Stimulated activated CD4-positive, alpha-beta T cell treated with anti-CD3 and anti-CD28 coated beads, Interleukin-12 subunit alpha, Interleukin-12 subunit beta, amount 100 ng/mL, for 24 hours (primary cell): ENCODE measurements at places on chromosomes 5 and 9.

DNA sequence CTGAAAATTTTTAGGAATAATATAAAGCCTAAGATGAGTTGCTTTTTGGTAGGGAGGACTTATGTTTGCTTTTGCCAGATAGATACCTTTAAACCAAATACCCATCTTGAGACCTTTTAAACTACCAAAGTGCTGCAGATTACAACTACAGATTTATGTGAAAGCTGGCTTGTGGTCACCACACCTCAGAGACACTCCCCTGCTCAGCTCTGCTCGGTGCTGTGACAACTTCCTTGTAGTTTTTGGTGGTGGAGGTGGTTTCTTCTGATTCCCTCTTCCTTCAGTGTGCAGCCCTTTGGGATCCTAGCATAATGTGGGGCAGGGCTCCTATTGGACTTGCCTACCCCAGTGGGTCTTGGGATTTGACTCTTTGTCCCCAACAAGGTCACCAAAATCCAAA, 29.2 kb downstream of the GARNL3 start:
- no peak for DNase-seq

GRCh38 chr5:59785676-59786333, 107.7 kb downstream of the PDE4D start:
- no peak for DNase-seq

- DNase-seq = no peak
These were observed 118.1 kb downstream of the CCDC171 start for GRCh38 chr9:15670894-15671293.

- peak; percentile 18 for DNase-seq
These were observed 66.9 kb downstream of the CTSL start for GRCh38 chr9:87792831-87793288.

DNA sequence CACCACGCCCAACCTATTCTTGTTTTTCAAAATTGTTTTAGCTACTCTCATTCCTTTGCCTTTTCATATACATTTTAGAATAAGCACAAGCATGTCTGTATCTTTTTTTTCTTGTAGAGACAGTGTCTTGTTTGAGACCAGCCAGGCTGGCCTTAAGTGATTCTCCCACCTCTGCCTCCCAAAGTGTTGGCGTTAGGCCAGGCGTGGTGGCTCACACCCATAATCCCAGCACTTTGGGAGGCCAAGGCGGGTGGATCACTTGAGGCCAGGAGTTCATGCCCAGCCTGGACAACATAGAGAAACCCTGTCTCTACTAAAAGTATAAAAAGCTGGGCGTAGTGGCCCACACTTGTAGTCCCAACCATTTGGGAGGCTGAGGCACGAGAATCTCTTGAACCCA, 13.1 kb downstream of the RNF44 start:
- no peak for DNase-seq

DNA sequence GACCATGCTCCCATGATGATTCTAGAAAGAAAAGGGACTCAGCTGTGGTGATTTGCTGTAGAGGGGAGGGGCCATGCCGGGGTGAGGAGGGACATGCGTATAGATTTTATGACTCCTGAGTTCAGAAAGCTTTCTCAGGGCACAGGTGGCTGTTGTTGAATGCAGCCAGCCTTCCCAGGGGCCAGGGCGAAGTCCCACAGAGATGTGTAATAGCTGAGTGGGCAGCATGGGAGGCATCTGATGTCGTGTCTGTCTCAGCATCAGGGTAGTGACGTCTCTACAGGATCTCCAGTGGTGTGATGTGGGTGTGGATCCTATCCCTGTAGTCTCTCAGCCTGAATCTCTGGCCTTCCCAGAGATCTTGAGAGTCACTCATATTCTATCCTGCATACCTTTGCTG, 7.8 kb upstream of the BOD1 start:
- DNase-seq = no peak

- no peak for DNase-seq
These were observed 175.1 kb downstream of the RORB start for GRCh38 chr9:74672237-74672636.

DNA sequence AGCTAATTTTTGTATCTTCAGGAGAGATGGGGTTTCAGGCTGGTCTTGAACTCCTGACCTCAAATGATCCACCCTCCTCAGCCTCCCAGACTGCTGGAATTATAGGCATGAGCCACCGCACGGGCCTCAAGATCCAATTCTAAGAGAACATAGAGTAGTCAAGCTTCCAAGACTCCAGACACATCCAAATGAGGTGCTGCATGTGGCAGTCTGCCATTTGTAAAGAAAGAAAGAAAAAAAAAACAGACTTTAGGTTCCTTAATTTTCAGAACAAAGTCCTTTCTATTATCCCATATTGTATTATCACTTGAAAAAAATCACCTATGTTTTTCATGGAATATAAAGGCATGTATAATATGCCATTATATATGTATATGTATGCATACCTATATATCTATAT, 2104.5 kb downstream of the MAT2B start:
- no peak for DNase-seq

GRCh38 chr9:22141908-22142307, 132.8 kb upstream of the CDKN2B start:
- DNase-seq = no peak

DNA sequence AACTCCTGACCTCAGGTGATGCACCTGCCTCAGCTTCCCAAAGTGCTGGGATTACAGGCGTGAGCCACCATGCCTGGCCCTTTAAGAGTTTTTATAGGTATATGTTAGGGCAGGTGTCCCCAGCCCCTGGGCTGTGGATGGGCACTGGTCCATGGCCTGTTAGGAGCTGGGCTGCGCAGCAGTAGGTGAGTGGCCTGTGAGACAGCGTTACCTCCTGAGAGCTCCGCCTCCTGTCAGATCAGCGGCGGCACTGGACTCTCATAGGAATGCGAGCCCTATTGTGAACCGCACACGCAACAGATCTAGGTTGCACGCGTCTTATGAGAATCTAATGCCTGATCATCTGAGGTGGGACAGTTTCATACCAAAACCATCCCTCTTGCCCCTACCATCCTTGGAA, 173.4 kb downstream of the GOLPH3 start:
- no peak for DNase-seq

DNA sequence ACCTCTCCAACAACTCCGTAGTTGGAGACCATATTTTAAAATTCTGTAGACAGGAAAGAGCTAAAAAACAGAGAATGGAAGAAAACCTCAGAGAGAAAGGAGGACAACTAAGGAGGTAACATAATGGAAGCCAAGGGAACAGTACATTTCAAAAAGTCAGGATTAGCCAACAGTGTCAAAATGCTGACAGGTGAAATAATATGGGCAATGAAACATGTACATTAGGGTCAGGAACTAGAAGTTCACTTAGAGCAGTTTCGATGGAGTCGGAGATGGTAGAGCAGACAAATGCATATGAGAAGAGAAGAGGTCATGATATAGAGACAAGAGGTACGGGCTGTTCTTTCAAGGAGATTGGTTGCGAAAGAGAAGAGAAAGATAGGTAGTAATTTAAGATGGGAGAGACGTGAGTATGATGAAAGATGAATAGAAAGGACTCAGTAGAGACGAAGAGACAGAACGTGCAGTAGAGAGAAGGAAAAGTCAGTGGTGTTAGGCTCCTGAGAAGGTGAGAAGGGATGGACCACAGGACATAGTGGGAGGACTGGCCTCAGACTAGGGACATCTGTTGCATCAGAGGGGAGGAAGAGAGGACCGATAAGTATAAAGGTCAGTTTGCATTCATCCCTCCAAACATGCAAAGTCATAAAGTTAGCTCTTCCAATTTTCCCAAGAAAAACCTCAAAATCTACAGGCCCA, 25.6 kb downstream of the NRG2 start:
- no peak for DNase-seq

- DNase-seq = no peak
These were observed 92.7 kb upstream of the SAP30L start for GRCh38 chr5:154352960-154353548.

- DNase-seq = no peak
These were observed 44.6 kb upstream of the BASP1 start for GRCh38 chr5:17172791-17173190.

DNA sequence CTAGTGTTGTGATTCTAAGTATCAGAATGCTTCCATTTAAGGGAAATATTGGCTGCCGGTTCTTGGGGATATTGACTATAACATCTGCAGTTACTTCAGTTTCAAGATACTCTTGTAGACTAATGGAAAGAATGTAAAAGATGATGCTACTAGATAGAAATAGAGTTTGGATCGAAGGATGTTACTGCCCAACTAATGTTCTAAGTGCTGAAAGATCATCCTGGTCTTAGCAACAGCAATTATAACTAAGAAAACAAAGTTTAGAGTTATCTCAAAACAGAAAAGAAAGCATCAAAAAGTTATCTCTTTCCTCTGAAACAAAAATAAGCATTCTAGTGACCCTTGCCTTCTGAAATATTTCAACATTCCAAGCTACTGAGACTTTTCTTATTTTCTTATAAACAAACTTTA, 49.9 kb downstream of the ITGA1 start:
- no peak for DNase-seq

DNA sequence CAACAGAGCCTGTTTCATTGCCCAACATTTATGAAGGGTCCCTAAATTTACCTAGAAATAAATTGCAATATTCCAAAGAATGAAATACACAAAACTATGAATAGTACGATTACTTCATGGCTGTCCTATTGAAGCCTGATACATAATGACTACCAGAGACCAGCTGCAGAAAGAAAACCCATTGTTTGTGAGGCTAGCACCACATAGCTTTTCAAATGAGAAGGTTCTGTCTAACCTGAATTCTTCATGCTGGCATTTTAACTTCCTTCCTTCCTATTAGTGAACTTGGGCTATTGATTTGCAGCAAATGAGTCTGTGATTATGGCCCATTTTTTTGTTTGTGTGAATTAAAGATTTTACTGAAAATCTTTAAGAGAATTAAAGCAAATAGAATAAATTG, 47.3 kb downstream of the MEGF10 start:
- DNase-seq = no peak

GRCh38 chr5:82909771-82910170, 167.4 kb downstream of the TMEM167A start:
- no peak for DNase-seq

GRCh38 chr9:112248722-112249121, 73.6 kb upstream of the SUSD1 start:
- DNase-seq = no peak

DNA sequence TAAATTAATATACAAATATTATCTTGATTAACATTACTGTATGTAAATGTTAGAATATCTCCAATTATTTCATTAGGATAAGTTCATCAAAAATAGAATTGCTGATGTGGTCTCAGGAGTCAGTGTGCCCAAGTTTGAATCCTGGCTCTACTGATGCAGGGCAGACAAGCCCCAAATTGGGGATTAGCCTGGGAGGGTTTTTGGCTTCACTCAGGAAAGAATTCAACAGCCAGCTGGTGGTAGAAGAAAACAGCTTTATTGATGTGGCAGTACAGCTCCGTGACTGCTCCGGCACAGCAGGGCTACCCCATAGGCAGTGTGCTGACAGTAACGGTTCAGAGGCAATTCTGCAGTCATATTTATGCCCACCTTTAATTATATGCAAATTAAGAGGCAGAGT, 32.5 kb downstream of the COL27A1 start:
- DNase-seq = no peak

DNA sequence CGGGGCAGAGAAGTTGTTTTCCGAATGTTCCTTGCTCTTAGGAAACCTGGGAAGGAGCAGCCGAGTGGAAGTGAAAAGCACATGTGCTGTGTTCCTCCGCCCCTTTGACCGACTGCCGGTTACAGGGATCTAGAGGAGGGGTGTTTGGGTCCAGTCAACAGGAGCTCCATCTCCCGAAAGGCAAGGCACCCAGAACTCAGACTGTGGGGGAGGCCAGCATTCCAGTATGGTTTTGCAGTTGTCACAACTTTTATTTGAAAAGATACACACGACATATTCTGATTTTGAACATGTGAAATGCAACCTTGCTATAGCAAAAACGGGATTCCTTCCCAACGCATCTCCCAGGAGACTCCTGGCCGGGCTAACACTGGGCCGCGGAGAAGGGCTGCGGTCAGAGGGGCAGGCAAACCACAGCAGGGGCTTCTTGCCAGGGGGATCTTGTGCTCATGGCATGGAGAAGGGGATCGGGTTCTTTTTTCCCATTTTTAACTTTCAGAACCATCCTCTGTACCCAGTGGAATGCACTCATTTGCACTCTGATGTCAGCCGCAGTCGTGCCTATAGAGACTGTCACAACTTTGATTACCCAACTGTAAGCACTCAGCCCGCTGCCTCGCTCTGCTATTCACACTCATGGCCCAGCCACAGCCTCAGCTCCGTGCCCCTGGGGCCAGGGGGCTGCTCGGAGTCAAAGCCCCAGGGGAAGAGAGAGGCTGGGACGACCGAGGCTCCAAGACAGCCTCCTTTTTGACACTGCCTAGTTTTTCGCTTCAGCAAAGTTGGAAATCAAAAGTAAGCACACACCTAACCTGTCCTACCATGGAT, 3.9 kb downstream of the QRFP start:
- DNase-seq = no peak

DNA sequence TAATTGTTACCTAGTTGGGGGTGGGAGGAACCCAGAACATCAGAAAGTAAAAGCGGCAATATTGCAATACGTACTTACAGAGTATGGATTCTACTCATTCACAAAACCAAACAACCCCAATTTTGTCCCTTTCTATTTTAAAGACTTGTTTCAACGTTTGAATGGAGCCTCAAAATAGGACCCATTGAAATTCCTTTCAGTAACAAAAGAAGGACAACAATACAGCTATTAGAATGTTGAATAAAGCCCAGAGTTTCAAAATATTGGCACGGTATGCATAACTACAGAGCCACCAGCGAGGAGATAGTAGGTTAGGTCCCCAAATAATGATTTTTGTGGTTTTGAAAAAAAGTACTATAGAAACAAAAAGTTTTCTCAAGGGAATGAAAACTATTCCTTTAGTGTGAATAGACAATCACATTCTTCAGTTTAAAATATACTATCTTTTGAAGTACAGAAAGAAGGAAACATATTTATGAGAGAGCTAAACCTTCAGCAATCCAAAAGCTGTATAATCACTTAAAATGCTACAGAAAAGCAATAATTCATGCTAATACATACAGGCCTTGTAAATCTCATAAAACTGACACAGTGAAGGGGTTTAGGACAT, 235.5 kb downstream of the RFX3 start:
- no peak for DNase-seq
